ENCODE measurements at places on chromosomes 5 and 9. TPM values are rescaled to one million over a fixed set of nuclear protein-coding genes. Genes with fewer than 3 reads are reported as not detected.

GRCh38 chr5:119418606-119419100 lies 33.6 kb upstream of the HSD17B4 start:
- no peak overlapping the region for H3K27ac ChIP-seq
- peaks cover 29% of the 10 kb centered on the region for H3K4me1 ChIP-seq
- no peak for DNase-seq

DNA sequence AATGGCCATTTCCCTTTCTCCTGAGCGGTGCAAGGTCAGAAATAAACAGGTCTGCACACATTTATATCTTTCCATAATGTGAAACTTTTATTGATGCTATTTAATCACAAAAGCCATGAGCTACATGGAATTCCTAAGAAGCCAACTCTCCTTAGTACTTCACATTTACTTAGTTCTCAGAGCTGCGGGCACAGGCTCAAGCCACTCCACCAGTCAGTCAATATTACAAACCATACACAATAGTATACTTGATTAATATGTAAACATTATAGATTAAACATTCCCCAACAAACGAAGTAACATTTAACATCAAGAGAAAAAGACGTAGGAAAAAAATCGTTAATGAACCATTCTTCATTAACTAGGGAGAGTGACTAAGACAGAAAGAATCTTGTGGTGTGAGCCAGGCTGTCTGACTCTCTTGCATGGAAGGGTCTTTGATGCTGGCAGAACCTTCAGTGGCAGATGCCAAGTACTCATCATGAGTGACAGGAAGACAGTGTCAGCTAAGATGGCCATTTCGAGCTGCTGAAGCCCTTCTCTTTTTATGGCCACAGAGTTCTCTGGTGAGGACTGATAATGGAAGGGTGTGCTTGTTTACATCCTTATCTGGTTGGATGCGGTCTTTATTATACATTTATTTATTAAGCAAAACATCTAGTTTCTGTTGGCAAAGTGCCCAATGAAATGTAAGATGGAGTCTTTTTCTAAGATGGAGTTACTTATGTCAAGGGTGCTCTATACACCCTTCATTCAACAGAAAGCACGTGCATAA lies 115.5 kb upstream of the TUT7 start:
- H3K4me3 ChIP-seq, result no peak overlapping the region
- DNase-seq, result no peak
- H3K4me1 ChIP-seq, result peaks cover 2% of the 10 kb centered on the region
- no peak overlapping the region for H3K27ac ChIP-seq
- peaks cover 5% of the 10 kb centered on the region for H3K27me3 ChIP-seq

GRCh38 chr5:133480866-133481265 lies 131.5 kb downstream of the FSTL4 start:
- no peaks in the 10 kb centered on the region for H3K27me3 ChIP-seq
- DNase-seq, result no peak
- H3K4me1 ChIP-seq, result peaks cover 11% of the 10 kb centered on the region

DNA sequence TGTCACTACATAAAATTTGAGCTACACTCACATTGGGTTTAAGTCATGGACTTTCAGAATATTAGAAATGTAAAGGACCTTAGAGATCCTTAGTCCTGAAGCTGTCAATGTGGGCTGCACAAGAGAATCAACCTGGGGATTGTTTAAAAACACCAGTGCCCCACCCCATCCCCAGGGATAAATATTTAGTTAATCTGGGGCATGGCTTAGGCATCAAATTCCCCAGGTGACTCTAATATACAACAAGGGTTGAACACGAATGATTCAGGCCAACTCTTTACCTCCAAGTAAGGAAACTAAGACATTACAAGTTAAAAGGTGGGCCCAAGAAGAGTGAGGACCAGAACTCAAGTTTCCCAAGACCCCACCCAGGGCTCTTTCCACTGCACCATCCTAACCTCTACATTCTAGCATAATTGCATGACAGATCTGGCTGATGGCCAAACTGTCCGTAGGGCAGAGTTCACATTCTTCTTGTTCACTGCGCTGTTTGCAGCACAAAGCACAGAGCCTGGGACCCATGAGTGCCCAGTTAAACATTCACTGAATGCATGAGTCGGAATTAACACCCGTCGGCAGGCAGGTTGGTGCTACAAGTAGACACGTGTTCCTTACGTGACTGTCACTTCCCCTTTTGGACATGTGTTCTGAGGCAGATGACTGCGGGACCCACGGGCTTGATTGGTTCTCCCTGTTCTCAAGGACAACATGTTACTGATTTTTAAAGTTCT lies 25.2 kb downstream of the CYFIP2 start:
- H3K27me3 ChIP-seq, result no peaks in the 10 kb centered on the region
- no peaks in the 10 kb centered on the region for H3K4me1 ChIP-seq
- no peak overlapping the region for H3K4me3 ChIP-seq
- H3K36me3 ChIP-seq, result peaks cover 31% of the 10 kb centered on the region
- no peak overlapping the region for H3K27ac ChIP-seq
- DNase-seq, result no peak

Gene DEPDC1B
- total RNA-seq, result 50.5 TPM

- H3K4me1 ChIP-seq, result peaks cover 11% of the 10 kb centered on the region
- H3K27me3 ChIP-seq, result no peaks in the 10 kb centered on the region
- no peaks in the 10 kb centered on the region for H3K36me3 ChIP-seq
- H3K4me3 ChIP-seq, result no peak overlapping the region
Measured at GRCh38 chr5:163409384-163409783, 28.0 kb upstream of the CCNG1 start.

DNA sequence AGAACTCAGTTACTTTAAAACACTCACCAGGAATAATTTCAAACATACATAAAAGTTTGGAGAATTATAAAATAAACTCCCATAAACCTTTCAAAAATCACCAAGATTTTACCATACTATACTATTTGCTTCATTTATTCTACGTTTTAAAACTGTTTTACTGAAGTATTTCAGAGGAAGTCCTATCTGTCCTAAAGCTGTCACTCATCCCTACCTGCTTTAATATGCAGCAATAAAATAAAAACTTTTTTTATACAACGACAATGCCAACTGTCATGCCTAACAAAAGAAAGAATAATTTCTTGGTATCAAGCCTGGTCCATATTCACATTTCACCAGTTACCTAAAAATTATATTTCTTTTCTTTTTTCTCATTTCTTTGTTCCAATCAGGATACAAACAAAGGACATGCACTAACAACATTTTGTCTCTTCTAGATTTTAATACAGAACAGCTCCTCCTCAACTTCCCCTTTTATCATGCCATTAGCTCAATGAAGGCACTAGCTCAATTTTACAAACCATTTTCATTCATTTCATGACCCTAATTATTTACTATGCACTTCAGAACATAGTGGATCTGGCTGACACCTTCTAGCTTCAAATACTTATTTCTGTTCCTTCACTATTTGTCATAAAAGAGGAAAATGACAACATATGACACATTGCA lies 135.2 kb downstream of the GNAQ start:
- no peak for DNase-seq
- H3K4me3 ChIP-seq, result no peak overlapping the region
- peaks cover 7% of the 10 kb centered on the region for H3K36me3 ChIP-seq
- no peaks in the 10 kb centered on the region for H3K27me3 ChIP-seq
- H3K4me1 ChIP-seq, result peaks cover 32% of the 10 kb centered on the region

Gene CRB2
- 2.4 TPM for total RNA-seq

DNA sequence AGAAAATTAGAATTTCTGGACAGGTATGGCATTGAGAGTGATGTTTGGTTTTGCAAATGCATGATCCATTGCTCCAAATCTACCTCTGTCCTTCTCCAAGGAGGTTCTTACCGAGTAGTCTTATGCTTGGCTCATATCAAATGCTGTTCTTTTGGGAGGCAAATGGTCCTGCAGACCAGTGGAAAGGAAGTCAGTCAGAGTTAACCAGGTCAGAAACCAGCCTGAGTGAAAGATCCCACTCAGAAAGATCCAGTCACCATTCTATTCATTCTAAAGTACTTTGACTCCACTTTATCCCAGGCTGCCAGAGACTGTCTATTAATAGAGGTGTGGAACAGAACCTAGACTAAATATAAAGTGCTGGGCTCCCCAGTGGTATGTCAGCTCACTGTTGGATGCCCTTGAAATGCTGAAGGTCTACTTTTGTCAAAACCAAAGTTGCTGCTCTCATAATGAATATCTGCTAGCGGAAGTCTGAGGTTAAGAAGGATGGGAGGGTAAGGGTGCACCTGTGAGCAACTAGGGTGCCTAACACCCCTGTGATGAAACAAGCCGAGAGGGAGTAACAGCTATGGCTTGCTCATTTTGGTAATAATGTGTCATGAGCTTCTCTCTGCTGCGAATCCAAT lies 302.2 kb downstream of the ZNF608 start:
- H3K4me3 ChIP-seq, result no peak overlapping the region
- H3K4me1 ChIP-seq, result peaks cover 53% of the 10 kb centered on the region
- H3K36me3 ChIP-seq, result no peaks in the 10 kb centered on the region
- no peak overlapping the region for H3K27ac ChIP-seq

DNA sequence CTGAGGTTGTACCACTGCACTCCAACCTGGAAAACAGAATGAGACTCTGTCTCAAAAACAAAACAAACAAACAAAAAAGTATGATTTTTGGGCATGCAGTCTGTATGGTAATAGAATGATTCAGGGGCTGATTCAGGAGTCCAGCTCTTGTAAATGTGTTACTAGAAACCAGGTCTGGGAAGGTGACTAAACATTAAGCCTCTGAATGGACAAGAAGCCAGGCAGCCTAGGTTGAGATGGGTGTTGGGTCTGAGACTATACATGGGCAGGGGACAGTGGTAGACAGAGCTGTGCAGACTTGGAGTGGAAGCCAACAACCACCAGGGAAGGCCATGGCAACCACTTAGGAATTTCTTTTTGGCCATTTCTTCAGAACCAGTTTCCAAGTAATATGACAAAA lies 64.9 kb upstream of the TLE1 start:
- no peak for DNase-seq
- no peak overlapping the region for H3K27ac ChIP-seq
- H3K4me3 ChIP-seq, result no peak overlapping the region
- peaks cover 21% of the 10 kb centered on the region for H3K4me1 ChIP-seq
- H3K36me3 ChIP-seq, result no peaks in the 10 kb centered on the region

GRCh38 chr5:72922422-72922821 lies 33.4 kb upstream of the FCHO2 start:
- no peak overlapping the region for H3K4me3 ChIP-seq
- H3K36me3 ChIP-seq, result peaks cover 16% of the 10 kb centered on the region
- no peaks in the 10 kb centered on the region for H3K27me3 ChIP-seq
- peaks cover 7% of the 10 kb centered on the region for H3K4me1 ChIP-seq
- H3K27ac ChIP-seq, result no peak overlapping the region

DNA sequence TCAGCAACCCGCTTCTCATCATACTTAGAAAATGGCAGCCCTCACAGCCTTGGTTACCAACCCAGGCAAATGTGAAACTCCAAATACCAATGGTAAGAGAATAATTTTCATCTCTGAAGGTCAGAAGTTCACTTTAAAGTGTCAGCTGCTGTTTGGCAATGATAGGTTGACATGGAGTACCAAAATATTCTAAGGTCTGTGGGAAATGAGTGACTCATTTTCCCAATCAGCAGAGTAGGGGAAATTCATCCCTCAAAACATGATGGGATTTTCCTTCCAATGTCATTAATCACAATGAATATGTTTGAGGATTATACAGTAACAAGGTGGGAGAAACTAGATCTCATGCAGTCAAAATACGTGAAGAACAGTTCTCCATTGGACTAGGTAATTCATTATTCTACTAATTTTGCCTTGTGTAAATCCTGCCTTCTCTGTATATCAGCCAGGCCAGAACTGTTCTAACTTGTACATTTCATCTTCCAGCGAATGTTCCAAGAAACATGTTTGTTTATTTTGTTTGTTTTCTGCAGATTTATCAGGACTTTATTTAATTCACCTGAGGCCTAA lies 53.1 kb upstream of the ERBIN start:
- no peaks in the 10 kb centered on the region for H3K4me1 ChIP-seq
- no peak overlapping the region for H3K4me3 ChIP-seq
- H3K27me3 ChIP-seq, result no peaks in the 10 kb centered on the region
- no peaks in the 10 kb centered on the region for H3K36me3 ChIP-seq
- H3K27ac ChIP-seq, result no peak overlapping the region

DNA sequence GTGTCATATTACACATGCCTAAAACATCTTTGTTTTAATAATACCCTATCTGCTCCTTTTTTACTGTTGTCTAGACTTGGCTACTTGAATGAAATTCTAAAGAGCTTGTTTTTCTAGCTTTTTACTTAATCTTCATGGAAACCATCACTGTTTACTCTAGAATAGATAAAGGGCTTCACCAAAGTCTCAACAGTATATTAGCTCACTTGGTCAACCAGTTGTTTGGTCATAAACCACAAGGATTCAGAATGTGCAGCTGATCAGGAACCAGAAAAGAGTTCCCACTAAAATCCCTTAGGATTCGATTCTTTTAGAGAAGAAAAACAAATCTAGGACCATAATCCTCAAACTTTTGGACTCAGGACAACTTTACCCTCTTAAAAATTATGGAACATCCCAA lies 38.0 kb downstream of the CDO1 start:
- H3K36me3 ChIP-seq, result no peaks in the 10 kb centered on the region
- no peak overlapping the region for H3K4me3 ChIP-seq
- no peaks in the 10 kb centered on the region for H3K27me3 ChIP-seq
- no peak overlapping the region for H3K27ac ChIP-seq
- no peaks in the 10 kb centered on the region for H3K4me1 ChIP-seq

GRCh38 chr5:76252437-76252836 lies 150.6 kb upstream of the IQGAP2 start:
- H3K27me3 ChIP-seq, result no peaks in the 10 kb centered on the region
- no peaks in the 10 kb centered on the region for H3K36me3 ChIP-seq
- no peak for DNase-seq

- no peaks in the 10 kb centered on the region for H3K36me3 ChIP-seq
- H3K4me3 ChIP-seq, result no peak overlapping the region
- H3K27ac ChIP-seq, result no peak overlapping the region
- DNase-seq, result no peak
- H3K4me1 ChIP-seq, result no peaks in the 10 kb centered on the region
- H3K27me3 ChIP-seq, result peaks cover 2% of the 10 kb centered on the region
Measured at GRCh38 chr5:147918101-147918685, 11.9 kb upstream of the C5orf46 start.

DNA sequence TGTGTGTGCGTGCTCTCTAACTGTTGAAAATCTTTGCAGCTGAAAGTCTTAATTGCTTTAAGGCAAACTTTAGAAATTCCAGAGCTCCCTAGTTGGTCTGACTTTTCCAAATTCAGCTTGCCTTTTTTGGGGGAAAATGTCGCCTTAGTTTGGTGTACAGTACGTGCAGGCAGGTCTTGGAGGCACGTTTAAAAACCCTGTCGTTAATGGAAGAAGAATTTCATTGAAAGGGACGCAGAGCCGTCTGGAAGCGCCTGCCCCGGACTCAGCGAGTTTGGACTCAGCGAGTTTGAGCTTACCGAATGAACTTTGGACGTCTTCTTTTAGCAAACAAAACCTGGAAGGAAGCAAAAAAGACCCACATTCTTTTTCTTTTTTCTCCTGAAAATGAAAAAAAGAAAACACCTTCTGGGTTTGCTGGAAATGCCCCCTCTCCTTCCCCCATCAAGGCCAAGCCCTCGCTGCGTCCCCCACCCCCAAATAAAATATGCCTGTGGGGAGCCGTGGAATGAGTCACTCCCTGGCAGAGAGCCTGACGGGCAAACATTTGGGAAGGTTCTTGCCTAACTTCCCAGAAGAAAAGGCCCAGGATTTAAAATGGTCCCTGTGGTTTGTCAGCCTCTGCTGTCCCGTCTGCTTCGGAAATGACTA lies 1.5 kb downstream of the NEK6 start:
- peaks cover 55% of the 10 kb centered on the region for H3K4me1 ChIP-seq
- no peak for DNase-seq
- peak overlapping the region; percentile 83 for H3K27ac ChIP-seq
- H3K4me3 ChIP-seq, result peak overlapping the region; percentile 87
- no peaks in the 10 kb centered on the region for H3K36me3 ChIP-seq

GRCh38 chr5:31273161-31273560 lies 79.7 kb downstream of the CDH6 start:
- peaks cover 41% of the 10 kb centered on the region for H3K4me1 ChIP-seq
- no peaks in the 10 kb centered on the region for H3K27me3 ChIP-seq
- H3K27ac ChIP-seq, result peak overlapping the region; percentile 21
- H3K4me3 ChIP-seq, result no peak overlapping the region

Gene TGFBI
- 7.8 TPM for total RNA-seq

All from WTC11 (cell line).